Effector memory CD8-positive, alpha-beta T cell (primary cell): ENCODE measurements at places on chromosomes 6 and 20.

DNA sequence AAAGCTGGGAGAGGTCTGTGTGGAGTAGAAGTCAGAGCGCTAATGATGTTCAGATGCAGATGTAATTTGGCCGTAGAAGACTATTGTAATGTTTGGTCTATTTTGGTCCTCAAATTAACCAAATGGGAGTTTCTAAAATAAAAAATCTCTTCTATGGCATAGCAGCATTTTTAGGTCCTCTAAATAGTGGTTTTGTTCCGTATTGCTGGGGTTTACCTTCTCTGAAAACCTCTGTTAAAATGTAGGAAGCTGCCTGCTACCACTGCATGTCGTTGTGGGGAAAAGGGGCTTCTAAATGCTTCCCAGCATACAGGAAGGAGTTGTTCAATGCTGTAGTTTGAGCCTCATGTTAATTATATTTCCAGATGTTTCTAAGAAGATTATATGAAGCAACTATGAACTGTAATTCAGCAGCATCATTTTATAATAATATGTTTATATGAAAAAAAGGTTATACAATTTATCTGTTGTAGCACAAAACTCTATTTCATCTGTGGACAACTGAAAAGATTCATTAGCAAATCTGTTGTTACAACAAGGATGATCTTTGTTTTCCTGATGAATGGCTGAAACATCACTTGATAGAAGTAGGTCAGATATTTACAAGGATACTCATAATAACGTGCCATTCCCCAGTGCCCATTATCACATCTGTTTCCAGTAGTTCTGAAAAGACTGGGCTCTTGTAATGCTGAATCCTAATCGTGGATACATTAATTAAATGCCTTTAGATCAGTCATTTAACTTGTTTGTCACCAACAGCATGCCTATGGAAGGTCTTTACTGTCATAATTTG lies 256.6 kb downstream of the TBC1D7 start:
- DNase-seq, result no peak

DNA sequence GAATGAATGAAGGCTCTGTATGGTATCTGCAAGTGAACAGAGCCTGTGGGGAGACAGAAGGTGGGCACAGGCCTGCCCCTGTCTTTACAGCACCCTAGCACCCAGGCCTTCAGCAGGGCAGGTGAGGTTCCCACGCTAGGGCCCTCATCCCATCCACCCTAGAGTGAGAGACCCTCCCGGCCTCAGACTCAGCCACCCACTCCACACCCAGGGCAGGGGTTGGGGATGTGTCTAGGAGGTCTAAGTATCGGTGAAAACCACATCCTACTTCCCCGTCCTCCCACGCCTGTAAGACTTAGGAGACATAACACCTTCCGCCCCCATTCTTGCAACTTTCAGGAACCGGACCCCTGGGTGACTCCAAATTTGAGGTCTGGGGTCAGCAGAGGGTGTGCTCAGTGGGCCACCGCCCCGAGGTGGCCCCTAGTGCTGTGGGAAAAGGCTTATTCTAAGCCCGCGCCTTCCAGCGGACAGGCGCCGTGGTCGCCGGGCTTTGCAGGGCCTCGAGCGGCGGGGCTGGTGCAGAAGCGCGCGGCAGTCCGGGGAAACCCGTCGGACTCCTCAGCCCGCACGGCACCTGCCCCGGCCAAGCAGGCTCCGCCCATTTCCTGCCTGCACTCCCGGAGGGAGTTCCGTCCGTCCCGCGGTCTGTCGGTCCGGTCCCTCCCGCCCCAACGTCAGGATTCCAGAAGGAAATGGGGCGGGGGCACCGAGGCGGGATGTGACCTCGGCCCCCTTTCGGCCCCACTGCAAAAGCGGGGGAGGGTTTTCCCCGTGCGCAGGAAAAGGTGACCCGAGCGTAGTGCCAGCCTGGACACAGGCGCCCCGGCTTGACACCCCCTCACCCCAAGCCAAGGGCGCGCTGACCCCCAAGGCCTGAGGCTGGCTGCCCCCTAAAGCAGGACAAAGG lies 868 bp downstream of the SAMD10 start:
- no peak for DNase-seq

DNA sequence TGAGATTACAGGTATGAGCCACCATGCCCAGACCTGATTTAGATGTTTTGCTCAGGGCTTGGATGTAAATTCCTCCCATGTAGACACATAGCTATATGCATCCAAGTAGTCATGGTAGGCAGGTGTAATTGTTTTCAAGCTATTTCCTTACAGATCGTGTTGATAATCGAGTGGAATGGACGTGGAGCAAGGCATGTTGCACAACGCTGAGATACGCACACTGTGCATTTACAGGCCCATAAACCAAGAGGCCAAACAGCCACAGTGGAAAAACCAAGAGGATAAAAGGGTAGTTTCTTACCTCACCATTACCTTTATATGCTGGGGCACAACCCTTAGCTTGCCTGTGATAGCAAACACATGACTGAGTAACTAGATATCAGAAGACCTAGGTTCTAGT lies 51.0 kb upstream of the ADGRF1 start:
- DNase-seq, result no peak

DNA sequence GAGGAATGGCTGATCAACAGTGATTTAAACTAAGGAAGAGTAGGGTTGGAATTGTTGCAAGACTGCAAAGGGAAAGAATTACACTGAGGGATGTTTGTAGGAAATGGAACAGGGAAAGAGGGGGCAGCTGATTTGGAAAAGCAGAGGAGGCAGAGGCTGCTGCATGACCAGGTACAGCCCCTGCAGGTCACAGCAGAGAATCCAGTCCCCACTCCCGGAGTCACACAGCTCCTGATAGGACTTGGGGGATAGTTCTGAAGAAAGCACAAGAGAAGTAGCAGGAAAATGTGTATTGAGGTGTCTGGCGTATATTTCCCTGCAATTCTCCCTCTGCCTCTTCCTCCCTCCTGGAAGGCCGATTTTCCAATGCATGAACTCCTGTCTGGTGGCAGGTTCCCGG lies 92.5 kb upstream of the PDE10A start:
- no peak for DNase-seq

GRCh38 chr6:86581833-86582232 lies 355.5 kb upstream of the HTR1E start:
- no peak for DNase-seq

DNA sequence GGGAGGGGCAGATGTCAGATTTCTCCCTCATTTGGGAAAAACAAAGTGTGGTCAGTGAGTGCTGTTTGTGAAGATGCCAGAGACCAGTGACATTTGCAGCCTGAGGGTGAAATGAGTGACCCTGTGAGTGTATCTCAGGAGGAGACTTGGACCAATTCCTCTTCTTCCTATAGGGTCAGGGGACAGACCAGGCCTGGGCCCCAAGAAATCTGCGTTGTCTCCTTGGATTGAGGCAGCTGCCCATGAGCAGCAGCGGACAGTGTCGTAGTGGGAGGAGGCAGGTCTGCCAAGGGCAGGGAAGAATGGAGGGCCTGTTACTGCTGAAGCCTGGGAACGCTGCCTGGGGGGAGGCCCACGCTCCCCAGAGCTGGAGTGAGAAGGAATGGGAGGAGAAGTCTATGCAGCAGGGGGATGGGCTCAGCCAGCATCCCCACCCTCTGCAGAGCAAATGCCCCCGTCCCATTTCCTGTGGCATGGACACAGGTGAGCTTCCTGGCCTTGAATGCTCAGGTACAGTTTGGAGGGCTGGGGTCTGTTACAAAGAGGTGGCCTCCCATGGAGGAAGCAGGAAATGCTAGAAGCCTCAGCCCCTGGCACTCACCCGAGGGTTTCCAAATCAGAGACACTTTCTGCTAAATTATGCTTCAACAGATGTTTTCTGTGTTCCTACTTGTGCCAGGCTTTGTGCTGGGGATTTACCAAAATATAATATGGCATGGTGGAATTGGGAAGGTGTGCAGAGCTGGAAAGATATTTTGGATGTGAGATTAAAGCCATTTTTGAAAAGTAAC lies 29.8 kb downstream of the DAAM2 start:
- no peak for DNase-seq

- DNase-seq, result peak; percentile 84
Measured at GRCh38 chr6:5143634-5144311, 58.6 kb downstream of the PPP1R3G start.

- no peak for DNase-seq
Measured at GRCh38 chr6:157887892-157888291, 64.8 kb downstream of the SNX9 start.

DNA sequence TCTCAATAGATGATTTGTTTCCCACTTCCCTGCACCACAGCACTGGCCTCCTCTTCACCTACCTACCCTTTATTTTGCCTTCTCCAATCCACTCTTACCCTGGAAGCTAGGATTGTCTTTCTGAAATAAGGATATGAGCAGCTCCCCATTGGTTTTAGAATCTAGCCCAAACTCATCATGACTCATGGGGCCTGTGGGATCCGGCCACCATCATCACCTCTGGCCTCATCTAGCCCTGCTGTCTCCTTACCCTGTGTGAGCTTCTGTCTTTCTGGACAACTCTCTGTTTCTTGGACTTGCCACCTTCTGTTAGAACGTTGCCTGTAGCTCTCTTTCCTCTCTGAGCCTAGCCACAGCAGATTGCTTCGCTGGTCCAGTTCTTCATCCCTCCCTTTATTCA lies 277.1 kb downstream of the PAX1 start:
- no peak for DNase-seq
